PC-9 (cell line): ENCODE measurements at places on chromosomes 7 and 10. TPM values are rescaled to one million over a fixed set of nuclear protein-coding genes. Genes with fewer than 3 reads are reported as not detected.

Gene CLCN1
- 0.15 TPM in 1 of 2 replicates, not detected in the other for total RNA-seq

Gene CALML5
- total RNA-seq, result 3.0 and 6.3 TPM in 2 replicates

Gene AHCYL2
- total RNA-seq, result 15.7 and 16.2 TPM in 2 replicates

Gene ACHE
- total RNA-seq, result 0.28 and 0.35 TPM in 2 replicates

Gene ANKRD61
- total RNA-seq, result 0.37 TPM in 1 of 2 replicates, not detected in the other
